ENCODE measurements at places on chromosomes 2 and 18.

GRCh38 chr18:57759650-57760049, 43.5 kb downstream of the ATP8B1 start:
- no peak for DNase-seq

DNA sequence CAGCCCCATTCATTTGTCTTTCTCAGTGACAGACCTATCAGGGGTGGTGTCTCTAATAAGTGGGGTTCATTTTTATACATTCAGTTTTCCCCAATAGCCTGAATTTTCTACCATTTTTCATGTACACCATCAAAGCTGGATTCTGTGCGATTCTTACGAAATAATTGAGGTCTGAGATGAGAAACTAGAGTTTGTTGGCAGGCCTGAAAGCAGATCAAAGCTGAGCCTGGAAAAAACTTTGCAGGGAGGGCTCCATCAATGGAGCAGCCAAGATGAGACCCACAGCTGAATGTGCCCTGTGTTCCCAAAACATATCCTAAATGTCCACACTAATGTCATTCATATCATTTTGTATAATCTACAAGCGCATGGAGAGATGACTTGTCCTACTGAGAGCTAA, 4.5 kb upstream of the TMEM200C start:
- DNase-seq = no peak

- no peak for DNase-seq
Measured at GRCh38 chr2:200330351-200331060, 24.0 kb downstream of the SPATS2L start.

DNA sequence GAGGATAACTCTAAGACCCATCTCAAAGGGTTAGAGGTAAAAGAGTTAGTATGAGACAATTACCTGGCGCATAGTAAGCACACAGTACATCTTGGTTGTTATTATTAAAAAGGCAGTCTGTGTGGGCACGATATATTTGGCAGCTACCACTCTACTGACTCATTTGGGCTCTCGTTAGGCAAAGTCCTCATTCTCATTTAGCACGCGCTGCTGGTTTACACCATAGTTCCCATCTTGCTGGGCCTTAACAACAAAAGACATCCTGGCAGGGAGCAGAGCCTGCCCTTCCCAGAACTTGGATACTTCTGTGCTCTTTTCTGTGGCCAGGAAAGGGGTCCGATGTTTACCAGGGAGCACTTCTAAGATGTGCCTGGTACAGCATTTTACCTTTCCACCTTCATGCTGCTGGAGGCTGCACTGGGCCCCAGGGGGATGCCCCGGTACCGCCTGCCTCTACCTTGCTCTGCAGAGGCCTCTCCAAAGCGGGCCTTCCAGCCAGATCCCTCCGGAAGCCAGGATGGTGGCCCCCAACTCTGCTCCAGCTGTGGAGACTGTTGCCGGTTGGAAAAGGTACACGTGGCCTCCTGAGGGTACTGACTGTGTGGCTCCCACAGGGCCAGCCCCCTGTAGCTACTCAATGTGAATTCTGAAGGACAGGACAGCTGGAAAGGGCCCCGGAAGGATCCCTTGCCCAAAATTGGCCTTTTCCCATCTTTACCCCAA, 15.0 kb downstream of the GLI2 start:
- DNase-seq = peak; percentile 70

GRCh38 chr2:19712850-19713249, 188.9 kb downstream of the TTC32 start:
- DNase-seq = no peak

GRCh38 chr2:144679942-144680341, 160.0 kb upstream of the ZEB2 start:
- DNase-seq = no peak

- no peak for DNase-seq
Measured at GRCh38 chr2:190996338-190996946, 17.5 kb downstream of the STAT1 start.

- DNase-seq = no peak
Measured at GRCh38 chr2:112343827-112344585, 68.6 kb downstream of the ZC3H6 start.

- no peak for DNase-seq
Measured at GRCh38 chr2:66534461-66534860, 99.5 kb downstream of the MEIS1 start.

- DNase-seq = no peak
Measured at GRCh38 chr2:180924063-180924462, 56.3 kb upstream of the UBE2E3 start.

GRCh38 chr2:221517146-221517695, 54.9 kb downstream of the EPHA4 start:
- DNase-seq = no peak

DNA sequence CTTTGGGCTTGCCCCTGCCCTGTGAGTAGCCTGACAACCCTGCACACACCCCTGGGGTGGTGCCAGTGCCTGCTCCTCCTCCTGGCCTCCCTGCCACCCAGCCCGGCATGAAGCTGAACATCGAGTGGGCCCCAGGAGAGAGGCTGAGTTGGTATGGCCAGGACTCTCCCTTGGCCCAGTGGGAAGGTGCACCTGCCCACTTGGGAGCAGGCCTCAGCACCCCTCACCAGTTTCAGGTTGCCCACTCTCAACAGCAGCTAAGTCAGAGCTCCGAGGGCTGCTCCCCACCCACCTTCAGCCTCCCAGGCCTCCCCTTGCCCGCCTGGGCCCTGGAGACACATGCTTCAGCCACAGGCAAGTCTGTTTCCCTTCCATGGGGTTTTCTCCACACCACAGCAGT, 203.1 kb downstream of the KLHL29 start:
- DNase-seq = no peak

GRCh38 chr2:84963692-84964405, 7.1 kb upstream of the KCMF1 start:
- DNase-seq = no peak

- no peak for DNase-seq
Measured at GRCh38 chr18:44320619-44321460, 359.8 kb upstream of the SETBP1 start.

DNA sequence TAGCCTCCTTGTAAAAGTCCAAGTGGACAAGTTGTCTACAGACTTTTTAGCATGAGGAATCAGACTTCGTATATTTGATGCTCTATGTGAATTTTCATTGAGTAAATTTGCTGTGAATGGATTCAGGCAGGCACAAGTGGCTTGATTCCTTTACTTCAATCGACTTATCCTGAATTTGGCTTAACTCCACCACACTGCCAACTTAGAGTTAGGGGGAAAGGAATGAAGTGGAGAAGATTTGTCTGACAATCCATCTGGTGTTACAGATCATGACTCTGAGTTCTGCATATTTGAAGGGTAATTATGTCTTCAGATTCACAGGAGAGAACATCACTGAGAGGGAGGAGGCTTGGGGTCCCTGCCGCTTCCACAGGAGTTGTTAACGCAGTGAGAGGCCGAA, 829.3 kb downstream of the DCC start:
- no peak for DNase-seq

DNA sequence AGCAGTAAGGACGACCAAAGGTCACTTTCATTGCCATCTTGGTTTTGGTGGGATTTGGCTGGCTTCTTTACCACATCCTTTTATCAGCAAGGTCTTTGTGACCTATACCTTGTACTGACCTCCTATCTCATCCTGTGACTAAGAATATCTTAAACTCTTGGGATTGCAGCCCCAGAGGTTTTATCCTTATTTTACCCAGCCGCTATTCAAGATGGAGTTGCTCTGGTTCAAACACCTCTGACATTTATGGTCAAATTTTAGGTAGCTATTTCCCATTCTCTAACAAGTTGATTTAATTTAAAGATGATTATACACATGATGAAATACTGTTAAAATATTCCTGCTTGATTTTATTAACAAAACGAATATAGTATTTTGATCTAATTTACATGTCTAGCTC, 326.1 kb downstream of the ARHGAP15 start:
- no peak for DNase-seq

GRCh38 chr18:3845161-3845560, 395.2 kb downstream of the TGIF1 start:
- DNase-seq = no peak

- peak; percentile 34 for DNase-seq
Measured at GRCh38 chr2:205543262-205543843, 138.9 kb upstream of the NRP2 start.

GRCh38 chr2:114113518-114113917, 223.6 kb downstream of the ACTR3 start:
- DNase-seq = no peak

GRCh38 chr2:98761267-98761781, 30.4 kb upstream of the MGAT4A start:
- DNase-seq = peak; percentile 44

GRCh38 chr2:8021921-8022320, 659.9 kb upstream of the ID2 start:
- no peak for DNase-seq

GRCh38 chr2:20485612-20486388, 38.9 kb downstream of the RHOB start:
- no peak for DNase-seq

GRCh38 chr2:145404690-145405089, 884.8 kb upstream of the ZEB2 start:
- no peak for DNase-seq

DNA sequence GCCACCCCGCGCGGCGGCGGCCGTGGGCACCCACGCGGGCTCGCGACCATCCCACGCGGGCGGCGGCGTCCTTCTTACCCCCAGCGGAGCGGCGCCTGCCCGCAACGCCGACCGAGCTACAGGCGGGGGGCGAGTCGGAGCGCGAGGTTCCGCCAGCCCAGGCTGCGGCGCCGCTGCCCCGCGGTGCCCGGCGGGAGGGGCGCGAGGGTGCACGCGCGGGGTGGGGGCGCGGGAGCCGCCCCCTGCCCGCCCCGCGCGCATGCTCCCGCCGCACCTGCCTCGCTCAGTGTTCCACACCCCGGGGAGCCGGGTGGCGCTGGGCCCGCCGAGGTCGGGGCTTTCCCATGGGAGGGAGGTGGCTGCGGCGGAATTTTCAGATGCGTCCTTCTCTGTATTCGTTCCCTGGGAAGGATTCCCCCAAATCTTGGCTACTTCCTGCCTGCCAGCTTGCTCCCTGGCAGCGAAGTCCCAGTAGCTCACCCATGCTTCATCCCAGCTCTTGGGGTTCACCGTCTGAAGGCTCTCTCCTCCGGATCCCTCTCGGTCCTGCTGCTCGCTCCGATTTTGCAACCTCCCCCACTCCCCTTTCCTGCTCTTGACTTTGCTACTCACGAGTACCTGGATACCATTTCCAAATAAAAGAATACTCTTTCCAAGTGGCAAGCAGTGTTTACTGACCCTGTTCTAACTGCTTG, at the start of gene L3MBTL4:
Gene L3MBTL4 (minus strand): TSS at position 189 of the 695 bp plus-strand sequence. CDS start 103,286 bp downstream, outside the sequence.
- peak; percentile 38 for DNase-seq

GRCh38 chr18:6434987-6435709, 20.4 kb upstream of the L3MBTL4 start:
- DNase-seq = no peak

DNA sequence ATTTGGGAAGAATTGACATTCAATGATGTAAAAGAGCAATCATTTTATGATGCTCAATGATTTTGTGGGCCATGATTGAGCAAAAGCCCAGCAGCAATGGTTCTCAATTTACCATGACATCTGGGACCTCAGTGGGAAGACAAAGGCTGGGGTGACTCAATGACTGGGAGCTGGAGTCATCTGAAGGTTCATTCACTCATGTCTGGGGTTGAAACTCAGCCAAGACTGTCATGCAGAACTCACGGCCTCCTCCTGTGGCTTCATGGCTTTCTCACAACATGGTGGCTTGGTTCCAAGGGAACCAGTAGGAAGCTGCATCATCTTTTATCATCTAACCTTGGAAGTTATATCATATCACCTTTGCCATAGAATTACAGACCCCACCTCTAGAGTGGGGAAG, 45.1 kb upstream of the CD226 start:
- no peak for DNase-seq

DNA sequence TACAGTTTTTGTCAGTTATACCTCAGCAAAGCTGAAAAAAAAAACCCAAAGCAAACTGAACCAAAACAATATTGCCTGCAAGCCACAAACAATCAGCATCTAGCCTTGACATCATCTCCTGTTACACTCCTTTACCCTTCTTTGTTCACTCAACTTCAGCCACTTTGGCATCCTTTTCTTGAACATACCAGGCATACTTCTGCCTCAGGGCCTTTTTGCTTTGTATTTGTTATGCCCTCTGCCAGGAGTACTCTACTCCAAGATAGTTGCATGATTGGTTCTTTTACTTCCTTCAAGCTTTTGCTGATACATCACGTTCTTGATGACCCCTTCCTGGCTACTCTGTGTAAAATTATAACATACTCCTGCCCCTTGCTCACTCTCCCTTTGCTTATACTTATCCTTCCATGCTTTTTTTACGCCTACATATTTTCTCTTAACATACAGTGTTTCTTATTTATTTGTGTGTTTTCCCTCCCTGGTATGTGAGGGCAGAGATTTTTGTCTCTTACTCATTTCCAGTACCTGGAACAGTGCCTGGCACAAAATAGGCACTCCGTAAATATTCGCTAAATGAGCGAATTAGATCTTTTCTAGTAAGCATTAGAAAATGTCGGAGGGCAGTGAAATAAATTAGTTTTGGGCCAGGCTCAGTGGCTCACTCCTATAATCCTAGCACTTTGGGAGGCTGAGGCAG, 12.7 kb downstream of the ABI2 start:
- no peak for DNase-seq

DNA sequence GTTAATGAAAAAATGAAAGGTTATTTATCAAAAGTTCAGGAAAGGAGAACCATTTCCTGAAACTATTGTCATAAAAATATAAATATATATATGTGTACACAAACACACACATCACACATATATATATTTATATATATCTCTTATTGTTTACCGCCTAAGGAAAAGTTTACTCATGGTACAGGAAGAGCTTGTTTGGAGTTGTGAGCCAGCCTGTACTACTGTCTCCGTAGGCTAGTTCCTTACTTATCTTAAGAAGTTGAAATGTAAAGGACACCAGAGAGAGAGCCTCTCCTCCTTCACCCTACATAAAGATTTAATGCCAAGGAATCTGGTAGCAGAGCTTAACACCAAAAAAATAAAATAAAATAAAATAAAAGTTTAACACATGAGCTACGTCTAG, 19.6 kb downstream of the DSC1 start:
- no peak for DNase-seq

- no peak for DNase-seq
Measured at GRCh38 chr2:17296686-17297085, 221.6 kb downstream of the RAD51AP2 start.

DNA sequence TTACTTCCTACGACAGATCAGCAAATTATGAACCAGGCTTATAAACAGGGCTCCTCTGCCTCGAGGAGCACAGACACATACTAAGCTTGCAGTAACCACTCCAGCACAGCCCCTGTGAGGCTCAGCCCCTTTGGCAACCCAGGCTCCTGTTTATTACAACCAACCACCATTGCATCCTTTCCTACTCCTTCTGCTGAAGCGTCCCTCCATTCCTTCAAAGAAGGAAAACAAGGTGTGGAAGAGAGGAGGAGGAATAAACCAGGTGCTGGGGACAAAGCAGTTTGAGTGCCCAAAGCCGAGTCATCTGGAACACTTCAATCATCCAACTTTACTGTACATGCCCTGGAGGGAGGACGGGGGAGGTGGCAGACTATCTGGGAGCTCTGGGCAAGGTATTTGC, 87.2 kb upstream of the MGAT4A start:
- DNase-seq = no peak
